ENCODE measurements at places on chromosomes 13 and 19.

DNA sequence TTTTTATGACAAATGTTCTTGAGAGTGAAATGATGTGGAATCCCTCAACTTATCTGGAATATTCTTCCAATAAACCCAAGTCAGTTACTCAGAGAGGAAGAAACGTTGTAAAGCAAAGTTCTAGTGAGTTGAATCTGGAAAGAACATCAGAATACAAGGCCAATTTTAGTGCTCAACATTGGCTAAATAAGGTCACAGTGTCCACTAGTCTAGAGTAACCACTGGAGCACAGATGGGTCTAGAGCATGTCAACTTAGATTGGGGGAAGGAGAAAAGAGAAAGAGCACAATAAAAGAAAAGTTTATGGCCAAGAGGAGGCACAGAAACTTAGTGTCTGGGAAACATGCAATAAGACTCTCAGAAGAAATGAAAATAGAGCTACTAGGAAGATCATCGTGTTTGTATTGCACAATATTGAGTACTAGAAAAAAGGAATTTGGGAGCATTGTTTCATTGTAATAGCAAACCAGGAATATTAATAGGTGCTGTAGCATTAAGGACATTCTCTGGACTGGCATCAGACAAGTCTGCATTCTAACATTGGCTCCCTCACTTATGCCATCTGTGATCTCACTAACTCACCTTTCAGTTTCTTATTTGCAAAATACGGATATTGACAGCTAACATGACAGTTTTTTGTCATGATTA lies 1318.5 kb downstream of the PCDH9 start:
- no peak for DNase-seq

- no peak for DNase-seq
These were observed 11.3 kb upstream of the RFC3 start for GRCh38 chr13:33806470-33807248.

DNA sequence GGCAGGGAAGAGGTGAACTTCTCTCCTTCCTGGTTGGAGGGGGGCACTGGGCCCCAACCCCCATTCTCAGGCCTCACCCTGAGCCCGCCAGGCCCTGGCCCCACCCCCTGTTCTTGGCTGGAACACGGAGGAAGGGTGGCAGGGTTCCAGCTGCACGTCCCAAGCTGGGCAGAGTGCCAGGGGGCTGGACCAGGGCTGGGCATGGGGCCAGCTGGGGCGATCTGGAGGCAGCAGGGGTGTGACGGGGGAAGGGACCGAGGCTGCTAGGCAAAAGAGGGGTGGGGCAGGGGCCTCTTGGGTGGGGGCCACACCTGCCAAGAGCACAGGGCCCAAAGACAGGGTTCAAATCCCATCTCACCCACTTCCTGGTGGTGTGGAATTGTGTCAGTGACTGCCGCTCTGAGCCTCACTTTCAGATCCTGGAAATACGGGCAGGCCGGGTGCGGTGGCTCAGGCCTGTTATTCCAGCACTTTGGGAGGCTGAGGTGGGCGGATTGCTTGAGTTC lies 2.2 kb downstream of the HIF3A start:
- peak; percentile 100 for DNase-seq

GRCh38 chr13:110106726-110107125 lies 200.2 kb downstream of the COL4A1 start:
- no peak for DNase-seq

DNA sequence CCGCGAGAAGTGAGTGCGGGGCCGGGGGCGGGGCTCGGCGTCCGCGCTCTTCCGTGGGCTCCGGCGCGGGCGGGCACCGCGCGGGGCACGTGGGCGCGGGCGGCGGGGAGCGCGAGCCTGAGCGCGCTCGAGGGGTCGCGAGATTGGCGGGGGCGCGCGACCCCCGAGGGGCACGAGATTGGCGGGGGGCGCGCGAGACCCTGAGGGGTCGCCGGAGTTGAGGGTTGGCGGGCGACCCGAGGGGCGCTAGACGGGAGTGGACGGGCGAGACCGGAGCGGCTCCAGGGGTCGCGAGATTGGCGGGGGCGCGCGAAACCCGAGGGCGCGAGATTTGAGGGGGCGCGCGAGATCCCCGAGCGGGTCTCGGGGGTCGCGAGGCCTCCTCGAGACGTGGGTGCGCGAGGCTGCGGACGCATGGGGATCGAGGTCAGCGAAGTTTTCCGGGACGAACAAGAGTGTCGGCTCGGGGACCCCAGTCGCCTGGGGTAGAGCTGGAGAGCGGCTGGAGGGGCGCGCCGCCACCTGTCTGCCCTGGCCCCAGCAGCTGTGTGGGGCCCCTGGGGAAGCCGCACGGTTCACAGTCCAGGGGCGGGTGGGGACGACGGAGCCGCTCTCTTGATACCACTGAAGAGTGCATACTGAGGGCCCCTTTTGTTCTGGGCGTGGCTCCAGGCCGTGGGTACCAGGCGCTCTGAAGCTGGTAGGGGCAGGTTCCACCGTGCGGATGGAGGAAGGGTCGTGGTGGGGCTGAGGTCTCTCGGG lies 682 bp downstream of the SSBP4 start:
- DNase-seq = peak; percentile 94

GRCh38 chr19:40867701-40868100 lies 14.3 kb downstream of the CYP2A7 start:
- DNase-seq = no peak

- DNase-seq = no peak
These were observed 6.6 kb downstream of the TMEM272 start for GRCh38 chr13:51838240-51838846.

DNA sequence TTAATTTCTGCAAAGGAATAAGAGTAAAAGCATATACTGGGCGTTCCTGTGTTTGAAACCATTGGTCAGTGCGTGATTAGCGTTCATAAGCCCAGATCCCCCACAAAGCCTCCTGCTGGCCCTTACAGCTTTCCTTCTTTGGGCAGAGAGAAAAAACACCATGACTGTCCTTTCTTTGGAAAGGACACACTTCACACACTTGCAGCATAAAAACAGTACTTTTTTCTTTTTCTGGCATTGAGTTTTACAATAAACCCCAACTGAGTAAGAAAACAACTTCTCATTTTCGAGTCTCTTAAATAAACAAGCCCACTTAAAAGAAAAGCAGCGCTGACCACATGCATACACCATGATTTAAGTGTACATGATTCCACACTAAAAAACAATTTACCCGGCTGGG lies 35.8 kb downstream of the SMAD9 start:
- DNase-seq = no peak

- peak; percentile 61 for DNase-seq
These were observed 12.6 kb downstream of the XRCC1 start for GRCh38 chr19:43562698-43563241.

DNA sequence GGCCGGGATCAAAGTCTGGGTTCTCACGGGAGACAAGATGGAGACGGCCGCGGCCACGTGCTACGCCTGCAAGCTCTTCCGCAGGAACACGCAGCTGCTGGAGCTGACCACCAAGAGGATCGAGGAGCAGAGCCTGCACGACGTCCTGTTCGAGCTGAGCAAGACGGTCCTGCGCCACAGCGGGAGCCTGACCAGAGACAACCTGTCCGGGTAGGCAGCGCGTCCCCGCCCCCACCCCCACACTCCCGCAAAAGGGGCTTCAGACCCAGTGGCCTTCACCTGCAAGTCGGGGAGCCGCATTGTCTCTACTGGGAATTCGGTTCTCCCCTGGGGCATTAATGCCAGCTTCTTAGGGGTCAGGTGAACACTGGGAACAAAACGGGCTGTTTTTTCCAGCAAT lies 114.7 kb upstream of the MCF2L start:
- no peak for DNase-seq

GRCh38 chr13:112014857-112015256 lies 52.1 kb upstream of the SOX1 start:
- peak; percentile 1 for DNase-seq

DNA sequence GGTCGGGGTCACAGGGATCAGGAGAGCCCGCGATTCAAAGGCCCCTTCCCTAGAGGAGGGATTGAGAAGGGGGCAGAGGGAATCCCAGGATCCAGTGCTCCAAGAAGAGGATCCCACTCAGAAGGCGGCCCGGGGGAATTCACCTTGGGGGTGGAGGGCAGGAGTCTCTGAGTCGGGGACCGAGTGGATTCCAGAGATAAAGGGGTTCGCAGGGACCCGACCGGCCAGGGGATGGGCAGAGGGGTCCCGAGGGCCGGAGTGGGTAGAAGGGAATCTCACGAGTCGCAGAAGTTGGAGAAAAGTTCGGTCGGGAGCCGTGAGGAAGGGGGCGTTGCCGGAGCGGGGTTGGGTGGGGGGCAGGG lies 261 bp downstream of the PRKD2 start:
- DNase-seq = no peak

- DNase-seq = no peak
These were observed 47.9 kb downstream of the CAB39L start for GRCh38 chr13:49395878-49396380.

DNA sequence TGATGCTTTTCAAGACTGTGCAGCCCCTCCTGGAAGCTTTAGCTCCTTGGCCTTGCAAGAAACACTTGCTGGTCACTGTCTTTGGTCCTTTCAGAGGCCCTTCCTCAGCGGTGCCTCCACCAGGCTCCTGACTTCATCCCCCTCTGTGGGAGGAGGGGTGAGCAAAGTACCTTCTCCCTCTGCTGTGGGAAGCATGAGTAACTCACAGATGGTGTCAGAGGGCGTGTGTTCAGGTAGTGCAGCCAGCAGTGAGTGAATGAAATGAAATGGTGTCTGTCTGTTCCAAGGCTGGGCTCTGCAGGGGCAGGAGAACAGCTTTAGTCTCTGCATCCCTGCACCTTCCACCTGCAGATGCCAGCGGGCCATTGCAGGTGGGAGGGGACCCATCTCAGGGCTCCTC lies 102.9 kb downstream of the SHISA2 start:
- no peak for DNase-seq

- peak; percentile 91 for DNase-seq
These were observed at the start of gene CYP4F2 for GRCh38 chr19:15897738-15898276. CYP4F2 (minus strand) TSS chr19:15898074; CDS start chr19:15897611, 463 bp downstream.

GRCh38 chr19:34712395-34713261 lies 21.4 kb upstream of the ZNF181 start:
- DNase-seq = peak; percentile 81

GRCh38 chr13:36986462-36987240 lies 12.5 kb downstream of the ALG5 start:
- no peak for DNase-seq

DNA sequence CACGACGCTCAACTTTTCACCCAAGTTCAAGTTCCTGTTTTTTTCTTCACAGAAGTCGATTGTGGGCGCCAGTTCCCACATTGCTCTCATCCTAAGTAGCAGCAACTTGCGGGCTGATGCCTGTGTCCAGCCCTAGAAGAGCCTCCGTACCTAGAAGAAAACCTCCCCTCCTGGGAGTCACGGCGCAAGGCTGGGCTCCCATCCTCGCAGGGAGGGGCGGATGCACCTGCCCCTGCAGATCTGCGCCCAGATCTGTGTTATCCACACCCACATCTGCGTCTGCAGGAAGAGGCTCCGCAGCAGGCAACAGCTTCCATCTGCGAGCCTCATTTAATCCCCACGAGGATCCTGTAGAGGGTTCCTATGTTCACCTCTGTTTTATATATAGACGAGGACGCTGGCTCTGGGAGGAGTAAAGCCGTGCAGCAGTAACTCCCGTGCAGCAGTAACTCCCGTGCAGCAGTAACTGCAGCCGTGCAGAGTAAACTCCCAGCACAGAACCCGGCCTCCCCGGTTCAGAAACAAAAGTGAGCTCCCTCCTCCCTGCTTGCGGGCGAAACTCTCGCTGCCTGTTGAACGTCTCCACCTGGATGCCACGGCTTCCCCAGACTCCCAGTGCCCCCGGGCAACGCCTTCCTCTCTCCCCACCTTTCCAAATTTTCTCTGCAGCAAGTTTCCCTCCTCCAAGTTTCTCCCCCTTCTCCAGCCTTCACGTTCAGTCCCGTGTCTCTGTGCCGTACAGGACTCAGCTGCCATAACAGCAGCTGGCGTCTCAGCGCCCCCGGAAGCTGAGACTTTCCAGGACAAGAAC lies 23.5 kb upstream of the LAIR1 start:
- DNase-seq = peak; percentile 9

GRCh38 chr13:79646880-79647279 lies 165.9 kb downstream of the NDFIP2 start:
- no peak for DNase-seq
